ENCODE measurements at places on chromosomes 1 and 21.

GRCh38 chr1:153741986-153742385 lies 14.1 kb downstream of the INTS3 start:
- DNase-seq, result no peak

GRCh38 chr21:36964398-36964797 lies 2.1 kb downstream of the HLCS start:
- DNase-seq, result no peak

DNA sequence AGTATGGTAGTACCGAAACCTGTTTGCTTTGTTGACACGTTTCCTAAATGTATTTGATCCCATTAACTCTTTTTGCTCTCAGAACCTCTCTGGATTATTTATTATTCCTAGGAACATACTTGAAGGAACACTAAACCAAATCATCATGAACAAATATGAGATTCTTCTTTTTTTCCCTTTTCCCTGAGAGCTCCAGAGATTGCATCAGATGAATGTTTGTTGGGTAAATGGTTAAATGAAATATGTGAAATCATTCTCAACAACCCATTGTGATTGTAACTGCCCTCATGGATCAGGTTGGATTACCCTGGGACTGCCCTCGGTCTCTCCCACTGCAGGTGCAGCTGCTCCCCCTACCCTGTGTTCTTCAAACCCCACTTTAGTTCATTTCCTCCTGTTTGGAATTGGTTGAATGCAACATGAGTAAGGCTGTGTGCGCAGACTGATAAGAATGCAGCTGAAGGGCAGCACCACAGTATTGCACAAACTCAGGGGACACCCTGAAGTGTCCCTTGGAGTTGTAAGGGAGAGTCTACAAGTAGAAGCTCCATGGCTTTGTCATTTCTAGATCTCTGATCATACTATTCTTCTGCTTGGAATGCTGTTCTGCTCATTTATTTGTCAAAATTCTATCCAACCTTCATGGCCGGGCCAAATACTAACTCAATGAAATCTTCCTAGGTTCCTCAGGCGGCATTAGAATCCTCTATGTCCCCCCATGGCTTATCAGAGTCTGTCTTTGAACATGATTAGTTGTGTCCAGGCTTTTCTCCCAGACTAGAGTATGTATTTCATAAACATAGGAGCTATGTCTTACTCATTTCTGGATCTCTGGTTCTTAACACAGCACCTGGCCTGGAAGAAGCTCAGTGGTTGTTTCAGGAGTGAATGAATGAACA lies 47.1 kb upstream of the NEK2 start:
- DNase-seq, result no peak

GRCh38 chr1:172122381-172122780 lies 281.1 kb downstream of the DNM3 start:
- DNase-seq, result no peak

DNA sequence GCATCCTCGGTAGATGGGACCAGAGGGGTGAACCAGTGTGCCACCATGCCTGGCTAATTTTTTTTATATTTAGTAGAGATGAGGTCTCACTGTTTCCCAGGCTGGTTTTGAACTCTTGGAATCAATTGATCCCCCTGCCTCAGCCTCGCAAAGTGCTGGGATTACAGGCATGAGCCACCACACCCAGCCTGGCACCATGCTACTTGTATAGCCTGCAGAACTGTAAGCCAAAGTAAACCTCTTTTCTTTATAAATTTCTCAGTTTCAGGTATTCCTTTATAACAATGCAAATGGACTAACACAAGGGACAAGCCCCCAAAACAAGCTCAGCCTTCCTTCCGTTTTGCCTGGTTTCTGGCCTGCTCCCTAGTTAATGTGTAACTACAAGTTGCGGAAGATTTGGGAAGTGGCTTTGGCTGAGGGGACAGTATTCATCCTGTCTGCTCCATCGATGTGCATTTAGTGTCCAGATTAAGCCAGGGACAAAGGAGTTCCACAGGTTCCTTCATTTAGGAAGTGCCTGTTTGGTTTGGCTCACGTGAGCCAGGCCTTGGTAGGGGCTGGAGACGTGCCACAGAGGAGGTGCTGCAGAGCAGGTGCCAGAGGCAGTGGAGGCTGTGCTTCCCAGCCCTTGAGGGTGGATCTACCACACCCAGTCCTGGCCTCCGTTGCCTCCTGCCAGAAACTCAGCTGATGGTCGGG lies 4.4 kb downstream of the AVPR1B start:
- DNase-seq, result no peak

DNA sequence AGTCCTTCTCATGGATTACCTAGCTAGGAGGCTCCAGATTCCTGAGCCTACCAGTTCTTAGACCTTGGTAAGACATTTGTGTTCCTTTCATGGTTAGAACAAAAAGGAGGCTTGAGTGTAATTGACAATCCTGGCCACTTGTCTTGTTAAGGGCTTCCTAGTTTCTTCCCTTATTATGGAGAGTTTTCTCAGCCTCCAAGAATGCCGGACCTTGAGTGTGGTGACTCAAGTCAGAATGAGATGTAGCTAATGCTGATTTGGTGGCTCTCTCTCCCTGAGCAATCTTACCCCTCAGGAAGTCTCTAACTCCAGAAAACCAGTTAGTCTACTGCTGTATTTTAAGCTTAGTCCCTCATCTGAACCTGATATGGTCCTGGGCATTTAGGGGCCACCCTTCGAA lies 14.3 kb downstream of the CHI3L2 start:
- no peak for DNase-seq

GRCh38 chr1:156927215-156928042 lies 7.0 kb downstream of the LRRC71 start:
- DNase-seq, result no peak

- DNase-seq, result no peak
These were observed 9.1 kb downstream of the KCNT2 start for GRCh38 chr1:196598942-196599748.

GRCh38 chr1:45009956-45010854 lies 919 bp downstream of the HECTD3 start:
- DNase-seq, result no peak

DNA sequence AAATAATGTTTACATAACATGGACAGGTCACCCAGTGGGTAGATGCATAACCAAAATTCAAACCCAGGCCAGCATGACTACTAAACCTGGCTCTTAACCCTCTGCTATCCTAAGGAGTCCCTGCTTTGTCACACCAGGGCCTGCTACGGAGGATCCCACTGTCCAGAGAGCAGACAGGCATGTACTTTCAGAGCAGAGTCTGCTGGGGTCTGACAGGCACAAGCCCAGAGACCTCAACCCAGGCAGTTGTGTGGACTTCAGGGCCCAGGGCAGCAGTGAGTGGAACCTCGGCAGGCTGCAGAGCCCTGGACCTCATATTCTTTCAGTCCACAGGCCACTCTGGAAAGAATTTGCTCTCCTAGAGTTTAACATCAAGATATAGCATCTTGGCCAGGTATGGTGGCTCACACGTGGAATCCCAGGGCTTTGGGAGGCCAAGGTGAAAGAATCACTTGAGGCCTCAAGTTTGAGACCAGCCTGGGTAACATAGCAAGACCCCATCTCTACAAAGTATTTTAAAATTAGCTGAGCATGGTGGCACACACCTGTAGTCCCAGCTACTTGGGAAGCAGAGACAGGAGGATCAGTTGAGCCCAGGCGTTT lies 16.1 kb upstream of the S100A7 start:
- DNase-seq, result no peak

- DNase-seq, result no peak
These were observed 76.6 kb downstream of the TGFBR3 start for GRCh38 chr1:91809317-91809716.

DNA sequence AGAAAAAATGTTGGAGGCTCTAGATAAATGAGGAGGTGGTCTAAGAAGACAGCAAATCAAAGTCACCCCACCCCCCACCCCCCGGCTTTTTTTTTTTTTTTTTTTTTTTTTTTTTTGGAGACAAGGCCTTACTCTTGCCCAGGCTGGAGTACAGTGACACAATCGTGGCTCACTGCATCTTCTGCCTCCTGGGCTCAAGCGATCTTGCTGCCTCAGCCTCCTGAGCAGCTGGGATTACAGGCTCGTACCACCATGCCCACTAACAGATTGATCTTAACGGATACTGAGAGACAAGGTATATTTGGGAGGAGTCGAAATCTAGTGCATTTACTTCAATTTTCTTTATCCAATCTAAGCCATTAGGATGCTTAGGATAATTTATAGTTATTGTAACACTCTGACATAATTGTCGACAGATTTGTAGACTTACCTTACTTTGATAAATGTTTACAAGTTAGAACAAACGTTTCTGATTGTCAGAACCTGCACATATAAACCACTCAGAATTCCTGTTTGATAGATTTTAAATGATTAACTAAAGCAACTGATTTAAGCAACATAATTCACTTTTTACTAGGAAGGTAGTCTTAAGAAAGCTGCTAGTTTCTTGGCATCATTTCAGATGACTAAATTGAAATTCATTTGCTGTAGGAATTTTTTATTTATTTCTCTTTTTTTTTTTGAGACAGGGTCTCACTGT lies 33.7 kb upstream of the NBL1 start:
- DNase-seq, result no peak

- DNase-seq, result no peak
These were observed 22.5 kb downstream of the CEP350 start for GRCh38 chr1:179976970-179977651.

DNA sequence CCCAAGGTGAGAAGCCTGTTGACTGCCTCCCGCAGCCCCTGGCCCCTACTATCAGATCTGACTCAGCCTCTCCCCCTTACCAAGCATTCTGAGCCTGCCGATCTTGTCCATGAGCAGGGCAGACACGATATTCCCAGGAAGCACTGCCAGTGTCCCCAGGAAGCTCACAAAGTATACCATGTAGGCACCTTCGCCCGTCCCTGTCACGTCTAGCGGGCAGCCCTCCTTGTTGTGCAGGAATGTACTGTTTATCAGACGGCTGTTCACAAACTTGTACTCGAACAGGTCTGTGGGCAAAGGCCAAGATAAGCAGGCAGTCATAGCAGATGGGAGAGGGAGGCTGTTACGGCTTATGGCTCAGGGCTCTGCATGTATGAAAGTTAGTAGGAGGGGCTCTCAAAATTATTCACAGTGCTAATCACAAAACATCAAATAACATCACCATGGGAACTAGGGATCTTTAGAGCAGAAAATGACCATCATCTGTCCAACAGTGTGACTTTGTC lies 7.3 kb downstream of the BOLA1 start:
- DNase-seq, result no peak

DNA sequence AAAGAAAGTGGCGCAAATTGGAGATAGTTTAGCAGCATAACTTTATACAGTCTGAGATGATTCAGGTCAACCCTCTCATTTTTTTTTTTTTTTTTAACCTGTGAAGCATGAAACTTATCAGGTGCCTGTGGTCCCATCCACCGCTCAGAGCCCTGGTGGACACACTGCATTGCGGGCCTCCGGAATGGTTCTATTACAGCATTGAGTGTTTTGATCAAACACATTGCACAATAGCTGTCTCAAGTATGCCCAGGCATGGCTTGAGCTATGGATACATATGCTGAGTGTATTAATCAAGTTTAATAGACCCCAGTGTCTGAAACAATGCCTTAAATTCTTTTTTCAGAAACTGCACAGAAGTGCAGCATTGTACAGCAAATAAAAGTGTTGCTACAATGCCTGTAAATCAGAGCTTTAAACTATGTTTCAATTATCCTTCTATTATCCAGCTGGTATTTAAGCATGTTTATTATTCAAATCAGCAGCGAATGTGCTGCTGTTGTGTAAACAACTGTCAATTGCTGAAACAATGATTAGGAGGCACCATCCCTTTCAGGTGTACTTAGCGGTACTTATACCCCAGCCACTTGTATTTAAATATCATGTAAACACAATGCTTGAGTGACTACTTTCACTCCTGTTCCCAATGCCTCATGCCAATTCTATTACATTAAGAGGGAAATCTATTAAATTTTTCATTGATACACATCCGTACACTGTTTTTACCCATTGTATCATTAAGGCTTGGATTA lies 456.6 kb downstream of the RPS6KC1 start:
- DNase-seq, result no peak

- no peak for DNase-seq
These were observed 96.9 kb downstream of the ATP6V1G3 start for GRCh38 chr1:198443365-198444233.

GRCh38 chr1:179966551-179966950 lies 11.9 kb downstream of the CEP350 start:
- DNase-seq, result no peak

GRCh38 chr1:24725209-24725651 lies 20.0 kb upstream of the CLIC4 start:
- DNase-seq, result no peak

DNA sequence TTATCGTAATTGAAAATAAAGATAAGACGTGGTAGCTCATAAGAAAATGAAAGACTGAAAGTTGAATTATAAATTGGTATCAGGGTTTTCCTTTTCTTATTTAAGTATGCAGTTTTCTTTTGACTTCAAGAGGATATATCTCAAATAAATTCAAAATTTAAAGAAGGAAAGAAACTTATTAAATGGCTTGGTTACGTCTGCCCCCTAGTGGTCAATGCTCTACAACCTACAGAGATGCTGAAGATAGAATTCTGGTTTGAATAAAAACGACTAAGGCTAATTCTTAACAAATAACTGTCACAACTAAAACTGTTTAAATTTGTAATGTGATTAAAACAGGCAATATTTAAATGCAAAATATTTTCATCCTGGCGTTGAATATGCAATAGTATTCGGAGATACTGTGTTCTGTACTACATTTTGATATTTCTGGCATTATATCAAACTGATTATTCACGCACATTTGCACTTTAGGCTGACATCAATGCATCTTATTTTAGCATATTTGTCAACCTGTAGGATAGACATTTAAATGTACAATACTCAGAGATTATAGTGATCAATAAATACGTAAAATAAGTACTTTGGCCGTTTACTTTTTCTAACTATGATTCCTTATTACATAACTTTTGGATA lies 26.8 kb downstream of the IFI44 start:
- no peak for DNase-seq

DNA sequence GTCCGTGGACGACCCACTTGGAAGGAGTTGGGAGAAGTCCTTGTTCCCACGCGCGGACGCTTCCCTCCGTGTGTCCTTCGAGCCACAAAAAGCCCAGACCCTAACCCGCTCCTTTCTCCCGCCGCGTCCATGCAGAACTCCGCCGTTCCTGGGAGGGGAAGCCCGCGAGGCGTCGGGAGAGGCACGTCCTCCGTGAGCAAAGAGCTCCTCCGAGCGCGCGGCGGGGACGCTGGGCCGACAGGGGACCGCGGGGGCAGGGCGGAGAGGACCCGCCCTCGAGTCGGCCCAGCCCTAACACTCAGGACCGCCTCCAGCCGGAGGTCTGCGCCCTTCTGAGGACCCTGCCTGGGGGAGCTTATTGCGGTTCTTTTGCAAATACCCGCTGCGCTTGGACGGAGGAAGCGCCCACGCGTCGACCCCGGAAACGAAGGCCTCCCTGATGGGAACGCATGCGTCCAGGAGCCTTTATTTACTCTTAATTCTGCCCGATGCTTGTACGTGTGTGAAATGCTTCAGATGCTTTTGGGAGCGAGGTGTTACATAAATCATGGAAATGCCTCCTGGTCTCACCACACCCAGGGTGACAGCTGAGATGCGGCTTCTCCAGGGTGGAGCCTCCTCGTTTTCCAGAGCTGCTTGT lies 32.4 kb downstream of the PRMT2 start:
- DNase-seq, result no peak

GRCh38 chr1:1371746-1372711 lies 3.0 kb downstream of the AURKAIP1 start:
- peak; percentile 64 for DNase-seq

Measured in substantia nigra (tissue), 51 donors.